Posterior vena cava (tissue), 2 donors: ENCODE measurements at places on chromosomes 5 and 9. TPM values are rescaled to one million over a fixed set of nuclear protein-coding genes. Genes with fewer than 3 reads are reported as not detected.

The LMNB1 gene
- total RNA-seq, result 5.7 TPM

The ACTBL2 gene
- not detected for total RNA-seq

The ORM2 gene
- total RNA-seq, result not detected

The OR1K1 gene
- not detected for total RNA-seq

GRCh38 chr5:35365758-35366157 lies 135.5 kb upstream of the PRLR start:
- DNase-seq, result no peak

GRCh38 chr5:18799482-18800128 lies 1165.3 kb downstream of the TAF11L14 start:
- DNase-seq, result no peak

DNA sequence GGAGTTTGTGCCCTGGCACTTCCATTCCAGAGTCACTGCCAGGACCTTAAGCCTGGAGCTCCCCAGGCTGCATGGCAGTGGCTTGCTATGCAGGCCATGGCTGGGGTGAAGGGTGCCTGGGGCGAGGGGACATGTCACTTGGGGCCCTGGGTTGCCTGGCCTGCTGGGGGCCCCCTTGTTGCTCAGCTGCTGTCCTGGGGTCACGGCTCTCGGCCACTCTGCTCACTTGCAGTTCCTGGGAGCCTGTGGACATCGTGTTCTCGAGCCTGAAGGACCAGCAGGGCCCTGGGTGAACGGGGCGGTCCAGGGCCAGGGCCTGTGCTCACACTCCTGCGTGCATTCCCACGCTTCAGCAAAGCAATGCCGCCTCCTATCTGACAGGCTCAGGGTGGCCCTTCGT lies 14.5 kb upstream of the SLC2A6 start:
- DNase-seq, result peak; percentile 63

- DNase-seq, result no peak
Measured at GRCh38 chr9:20479419-20480155, 142.7 kb downstream of the MLLT3 start.

GRCh38 chr5:425714-426113 lies 17.3 kb upstream of the EXOC3 start:
- peak; percentile 34 for DNase-seq

DNA sequence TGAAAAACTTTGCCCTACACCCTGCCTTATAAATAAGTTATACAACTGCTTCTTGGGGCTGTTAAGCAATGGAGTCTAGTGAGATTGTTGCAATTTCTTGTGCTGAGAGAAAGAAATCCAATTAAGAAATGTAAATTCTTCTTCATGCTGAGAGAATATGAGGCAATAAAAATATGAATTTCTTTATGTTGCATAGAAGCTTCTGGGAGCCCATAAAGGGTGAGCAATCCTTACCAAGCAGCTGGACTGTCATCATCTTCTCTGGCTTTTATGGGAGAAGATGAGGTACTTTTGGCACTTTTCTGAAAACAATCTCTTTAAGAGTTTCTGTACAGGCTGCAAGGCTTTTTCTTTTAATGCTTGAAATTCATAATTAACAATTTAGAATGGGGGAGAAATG lies 204.3 kb downstream of the DMRTA1 start:
- DNase-seq, result no peak

DNA sequence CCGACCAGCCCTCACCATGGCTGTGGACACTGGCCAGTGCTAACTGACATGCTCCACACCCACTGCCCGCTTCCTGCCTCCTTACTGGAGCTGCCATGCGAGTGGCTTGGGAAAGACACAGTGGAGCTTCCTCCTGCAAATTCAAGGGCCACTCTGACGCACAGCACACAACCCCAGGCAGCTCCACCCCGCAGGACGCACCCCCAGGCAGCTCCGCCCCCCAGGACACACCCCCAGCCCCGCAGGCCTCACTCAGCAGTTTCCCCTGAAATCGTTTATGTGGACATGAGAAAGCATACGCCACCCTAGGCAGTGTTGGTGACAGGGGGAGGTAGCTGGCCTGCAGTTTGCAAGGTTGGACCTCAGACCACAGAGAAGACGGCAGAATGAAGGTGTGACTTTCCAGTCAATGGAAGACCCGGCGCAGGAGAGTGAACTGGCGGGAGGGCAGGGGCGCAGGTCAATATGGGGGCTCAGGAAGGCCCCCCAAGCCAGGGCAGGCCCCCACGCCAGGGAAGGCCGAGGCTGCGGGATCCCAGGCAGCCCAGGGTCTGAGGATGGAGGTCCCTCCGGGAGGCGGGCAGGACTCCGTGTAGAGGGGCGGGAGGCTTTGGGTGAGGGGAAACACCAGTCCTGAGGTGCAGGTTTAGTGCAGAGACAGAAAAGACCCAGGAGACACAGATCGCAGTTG lies 21.6 kb downstream of the LPCAT1 start:
- DNase-seq, result peak; percentile 93
